ENCODE measurements at places on chromosomes 4 and X.

GRCh38 chr4:71553605-71554004 is 214.8 kb downstream of the SLC4A4 start:
- DNase-seq = no peak

DNA sequence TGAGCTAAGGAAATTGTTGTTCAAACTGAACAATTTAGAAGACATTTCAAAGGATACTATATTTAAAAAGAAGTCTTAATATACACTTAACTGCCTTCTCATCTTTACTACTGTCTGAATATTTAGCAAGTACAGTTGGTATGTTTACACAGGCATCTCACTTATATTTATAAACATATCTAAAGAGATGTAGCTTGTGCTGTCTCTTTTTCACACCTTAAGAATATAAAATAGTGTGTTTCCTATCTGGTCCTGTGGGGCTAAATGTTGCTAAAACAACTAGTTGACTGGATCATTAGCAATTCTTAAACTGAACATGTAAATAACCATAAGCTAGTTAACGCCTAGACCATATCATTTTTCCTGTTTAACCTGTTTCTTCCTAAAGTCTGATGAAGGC is 336.3 kb downstream of the PPP3CA start:
- no peak for DNase-seq

DNA sequence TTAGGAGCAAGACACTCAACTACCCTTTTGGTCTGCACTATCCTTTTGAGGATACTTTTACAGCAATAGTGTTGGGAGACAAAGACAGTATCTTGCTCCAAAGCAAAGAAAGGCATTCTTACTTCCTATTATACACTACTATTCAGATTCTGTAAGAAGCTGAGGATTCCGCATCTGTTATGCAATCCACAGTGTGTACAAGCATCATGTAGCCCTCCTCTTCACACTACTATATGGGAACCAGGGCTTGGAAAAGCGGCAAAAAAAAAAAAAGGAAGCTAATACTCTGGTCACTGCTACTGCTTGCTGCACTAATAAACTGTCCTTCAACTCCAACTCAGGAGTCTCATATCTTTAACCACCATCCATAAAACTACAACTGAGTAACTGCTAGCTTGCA is 59.1 kb downstream of the FBXW7 start:
- DNase-seq = no peak

DNA sequence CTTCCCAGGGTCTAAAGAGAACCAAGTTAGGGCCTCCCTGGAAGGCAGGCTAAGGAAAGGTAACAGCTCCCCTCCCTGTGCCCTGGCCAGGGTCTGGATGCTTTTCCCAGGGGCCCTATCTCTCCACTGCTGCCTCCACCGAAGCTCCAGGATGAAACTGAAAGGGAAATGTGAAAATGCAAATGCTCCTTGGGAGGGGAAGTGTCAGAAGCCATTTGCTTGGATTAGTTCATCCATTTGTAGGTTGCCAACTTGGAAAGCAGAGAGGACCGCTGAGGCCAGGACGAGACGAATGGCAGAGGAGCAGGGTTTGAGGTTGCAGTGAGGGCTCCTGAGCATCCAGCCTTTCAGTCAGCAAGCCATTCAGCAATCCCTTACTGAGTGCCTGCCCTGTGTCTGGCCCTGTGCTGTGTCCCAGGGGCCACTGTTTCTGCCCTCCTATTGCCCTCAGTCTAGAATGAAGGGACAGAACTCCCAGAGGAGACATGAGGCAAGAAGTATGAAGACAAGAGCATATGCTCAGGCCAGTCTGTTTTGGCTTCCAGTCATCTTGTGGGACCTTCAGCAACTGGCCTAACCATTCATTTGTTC is 45.9 kb upstream of the PGRMC1 start:
- no peak for DNase-seq

GRCh38 chr4:85669204-85669603 is 194.3 kb downstream of the ARHGAP24 start:
- peak; percentile 69 for DNase-seq

- DNase-seq = no peak
Observed at GRCh38 chr4:54498661-54499111, 159.1 kb upstream of the KIT start.

DNA sequence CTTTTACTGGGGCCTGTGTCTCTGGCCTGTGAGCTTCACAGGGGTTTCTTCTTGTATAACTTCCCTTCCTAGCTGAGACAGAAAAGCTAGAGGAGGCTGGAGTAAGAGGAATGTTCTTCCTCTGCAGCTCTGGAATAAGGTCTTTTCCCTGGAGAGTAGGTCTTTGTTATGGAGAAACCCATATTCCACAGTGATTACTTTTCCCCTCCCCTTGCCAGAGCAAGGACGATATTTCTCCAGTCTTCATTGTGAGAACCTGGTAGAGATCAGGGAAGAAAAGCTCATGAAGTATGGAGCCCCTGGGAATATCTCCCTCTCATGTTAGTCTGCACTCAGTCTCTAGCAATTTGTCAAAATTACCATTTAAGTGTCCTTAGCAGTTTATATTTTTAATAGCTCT is 18.7 kb upstream of the GLRB start:
- DNase-seq = no peak

DNA sequence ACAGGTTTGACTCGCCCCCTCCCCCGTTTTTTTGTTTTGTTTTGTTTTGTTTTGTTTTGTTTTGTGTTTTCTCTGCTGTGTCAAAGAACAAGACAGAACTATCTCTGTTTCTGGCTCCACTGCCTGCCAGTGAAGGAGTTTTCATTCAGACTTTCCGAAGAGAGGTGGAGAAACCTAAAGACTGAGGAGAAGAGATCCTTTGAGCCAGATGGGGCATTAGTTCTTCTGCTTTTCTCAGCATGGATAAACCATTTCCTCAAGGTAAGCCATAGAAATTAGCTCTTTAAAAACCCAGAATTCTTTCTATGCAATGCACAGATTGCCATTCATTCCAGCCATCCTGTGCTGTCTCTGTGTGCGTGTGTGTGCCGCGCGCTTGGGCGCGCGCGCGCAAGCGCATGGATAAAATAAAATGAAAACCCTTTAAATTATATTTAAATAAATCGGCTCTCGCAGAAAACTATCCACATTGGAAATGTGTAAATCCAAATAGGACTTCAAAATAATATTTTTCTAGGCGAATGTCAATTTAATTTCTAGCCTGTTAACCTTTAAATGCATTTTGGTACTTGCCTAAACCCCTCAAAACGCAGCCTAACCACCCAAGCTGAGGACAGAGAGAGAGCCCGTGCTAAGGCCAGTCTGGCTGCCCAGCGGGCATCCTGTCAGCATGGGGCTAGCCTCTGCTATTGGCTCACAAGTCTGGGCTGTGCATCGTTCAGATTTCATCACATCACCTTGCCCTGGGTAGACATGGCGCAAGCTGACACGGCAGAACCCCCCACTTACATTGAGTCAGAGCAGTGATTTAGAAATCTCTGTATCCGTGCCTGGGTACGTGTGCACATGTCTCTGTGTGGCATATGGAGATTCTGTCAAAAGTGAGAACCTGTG is 113.0 kb upstream of the VAMP7 start:
- DNase-seq = no peak

DNA sequence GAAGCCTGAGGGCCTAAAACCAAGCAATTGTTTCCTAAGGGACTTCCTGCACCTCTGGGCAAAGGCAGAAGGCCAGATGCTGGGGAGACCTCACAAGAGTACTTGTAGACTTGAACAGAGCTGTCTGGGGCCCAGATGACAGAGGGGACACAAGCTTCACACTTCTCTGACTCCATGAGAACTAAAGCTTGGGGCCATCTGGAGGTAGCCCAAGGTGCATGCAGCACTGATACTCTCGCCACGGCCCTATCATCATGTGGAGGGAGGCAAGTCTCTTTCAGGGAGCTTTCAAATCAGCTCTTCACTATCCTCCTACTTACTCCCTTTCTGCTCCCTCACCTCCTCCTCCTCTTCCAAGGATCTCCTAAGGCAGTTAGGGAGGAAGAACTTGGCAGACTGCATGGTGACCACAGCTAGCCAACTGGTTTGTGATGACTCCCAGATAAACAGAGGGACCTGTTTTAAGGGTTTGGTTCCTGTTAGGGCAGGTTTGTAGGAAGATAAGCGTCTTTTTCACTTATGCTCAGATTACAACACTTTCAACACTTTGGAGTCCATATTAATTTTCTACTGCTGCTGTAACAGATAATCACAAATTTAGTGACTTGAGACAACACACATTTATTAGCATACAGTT is 23.8 kb downstream of the MSL3 start:
- no peak for DNase-seq

DNA sequence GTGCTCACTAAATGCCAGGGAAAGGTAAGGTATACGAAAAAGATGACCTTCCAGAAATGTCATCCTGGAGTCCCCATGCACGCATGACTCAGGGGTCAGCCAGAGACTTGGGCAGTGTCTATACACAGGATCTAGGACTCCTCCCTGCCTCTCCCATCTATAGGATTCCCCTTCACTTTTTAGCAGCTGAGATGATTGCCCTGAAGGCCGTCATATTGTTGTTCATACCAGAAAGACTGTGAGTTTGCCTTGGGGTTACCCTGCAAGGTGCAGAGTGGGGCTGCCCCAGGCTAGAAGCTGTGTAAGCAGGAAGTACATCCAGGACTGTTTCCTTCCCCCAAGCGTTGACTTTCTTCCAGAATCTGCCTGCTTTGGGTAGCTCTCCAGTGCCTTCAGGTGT is 55.1 kb upstream of the MAMLD1 start:
- DNase-seq = no peak

DNA sequence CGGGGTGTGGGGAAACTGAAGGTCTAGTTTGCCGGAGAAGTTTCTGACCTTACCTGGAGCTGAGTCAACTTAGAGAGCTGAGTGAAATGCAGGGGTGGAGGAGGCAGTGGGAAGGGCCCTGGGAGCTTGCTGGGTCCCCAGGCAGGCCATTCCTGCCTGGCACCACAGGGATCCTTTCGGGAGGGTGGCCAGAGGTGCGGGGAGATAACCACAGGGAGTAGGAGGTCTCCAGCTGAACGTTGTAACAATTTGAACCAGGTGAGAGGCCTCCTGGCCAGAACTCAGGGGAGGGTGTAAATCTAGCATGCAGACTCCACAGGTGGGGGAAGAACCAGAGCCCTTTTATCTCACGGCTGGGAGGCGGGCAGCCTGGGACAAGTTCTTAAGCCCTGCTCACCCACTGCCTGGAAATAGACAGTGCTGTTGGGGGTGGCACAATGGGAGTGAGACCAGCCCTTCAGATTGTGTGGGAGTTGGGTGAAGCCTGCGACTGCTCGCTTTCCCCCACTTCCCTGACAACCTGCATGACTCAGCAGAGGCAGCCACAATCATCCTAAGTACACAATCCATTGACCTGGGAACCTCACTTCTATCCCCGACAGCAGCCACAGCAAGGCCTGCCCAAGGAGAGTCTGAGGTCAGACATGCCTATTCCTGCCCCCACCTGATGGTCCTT is 247.4 kb downstream of the ADGRA3 start:
- no peak for DNase-seq

- DNase-seq = no peak
Observed at GRCh38 chr4:154005171-154005520, 216.3 kb upstream of the SFRP2 start.

- no peak for DNase-seq
Observed at GRCh38 chr4:114997576-114998247, 115.7 kb downstream of the NDST4 start.

DNA sequence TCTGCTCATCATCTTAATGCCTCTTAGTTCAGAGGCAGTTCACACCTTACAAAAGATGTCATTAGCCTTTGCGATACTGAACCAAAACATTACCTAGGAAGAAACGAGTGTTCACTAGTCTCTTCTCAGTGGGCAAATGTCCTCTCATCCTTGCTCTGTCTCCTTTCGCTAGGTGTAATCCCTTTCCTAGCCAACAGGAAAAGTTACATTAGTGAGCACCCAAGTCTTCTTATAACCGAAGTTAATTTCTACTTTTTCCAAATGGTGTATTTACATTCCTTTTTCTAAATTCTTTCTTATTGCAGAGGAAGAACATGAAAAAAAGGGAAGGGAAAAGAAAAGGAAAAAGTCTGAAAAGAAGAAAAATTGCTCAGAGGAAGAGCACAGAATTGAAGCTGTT is 46.9 kb downstream of the SMIM31 start:
- DNase-seq = no peak

GRCh38 chr4:121108557-121108956 is 36.2 kb upstream of the NDNF start:
- no peak for DNase-seq

DNA sequence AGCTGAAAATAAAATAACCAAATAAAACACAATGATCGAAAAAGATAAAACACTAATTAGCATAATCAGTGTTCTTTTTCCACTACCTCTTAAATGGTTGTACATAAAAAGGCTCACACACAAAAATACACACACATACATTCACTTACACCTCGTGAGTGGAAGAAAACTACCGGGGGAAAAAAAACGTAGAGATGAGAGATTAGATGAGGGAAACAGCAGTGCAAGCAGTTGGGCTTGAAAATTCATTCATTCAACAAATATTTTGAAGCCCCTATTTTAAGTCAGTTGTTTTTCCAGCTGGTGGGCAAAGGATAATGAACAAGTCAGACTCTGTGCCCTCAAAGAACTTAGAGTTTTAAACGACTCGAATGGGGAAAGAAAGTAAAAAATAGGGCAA is 1.0 kb downstream of the TBCK start:
- no peak for DNase-seq

DNA sequence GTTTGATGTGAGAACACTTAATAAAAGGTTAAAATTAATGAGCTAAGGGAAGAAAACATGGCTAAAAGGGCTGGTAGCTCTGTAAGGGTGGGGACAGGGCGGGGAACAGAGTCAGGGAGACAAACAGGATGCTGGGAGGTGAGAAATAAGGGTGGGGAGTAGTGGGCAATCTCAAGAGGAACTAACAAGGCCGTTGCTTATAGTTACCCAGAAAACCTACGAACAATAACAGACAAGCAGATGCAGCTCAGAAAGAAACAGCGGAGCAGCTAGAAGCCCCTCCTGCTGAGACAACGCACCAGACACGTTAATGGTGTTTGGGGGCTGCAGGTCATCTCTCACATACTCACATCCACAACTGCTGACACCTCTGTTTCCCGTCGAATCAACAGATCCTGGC is 9.7 kb upstream of the KLF3 start:
- DNase-seq = peak; percentile 75

- no peak for DNase-seq
Observed at GRCh38 chr4:182449186-182449929, 206.2 kb downstream of the TENM3 start.

DNA sequence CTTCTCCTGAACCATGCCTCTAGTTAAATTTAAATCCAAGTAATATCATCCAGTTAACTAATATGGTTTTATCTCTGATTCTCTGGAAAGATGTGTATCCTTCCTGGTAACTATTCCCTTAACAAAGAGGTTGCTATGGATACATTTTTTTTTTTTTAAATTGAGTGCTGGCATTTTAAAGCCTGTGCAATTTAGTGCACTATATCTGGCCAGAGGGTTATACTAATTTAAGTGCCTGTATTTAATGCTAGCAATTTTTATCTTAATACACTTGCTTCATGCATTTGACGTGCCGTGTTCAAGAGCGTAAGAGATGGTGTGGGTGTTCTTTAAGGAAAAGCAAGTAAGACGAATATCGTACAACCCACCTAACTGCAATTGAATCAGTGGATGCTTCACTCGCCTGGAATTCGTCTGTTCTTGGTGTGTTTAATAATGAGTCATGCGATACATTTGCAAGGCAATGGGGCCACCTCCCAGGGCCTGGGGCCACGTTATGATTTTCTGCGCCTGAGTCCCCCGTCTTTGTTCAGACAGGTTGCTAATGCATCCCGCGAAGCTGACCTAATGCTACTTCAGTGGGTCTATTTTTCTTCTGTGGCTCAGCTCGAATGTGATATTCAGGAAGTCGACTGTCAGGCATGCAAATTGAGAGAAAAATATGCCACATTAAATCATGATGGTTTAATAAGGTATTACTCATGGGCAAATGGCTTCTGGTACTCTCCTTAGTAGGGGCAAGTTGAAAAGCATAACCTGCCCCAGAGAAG is 14.2 kb upstream of the MID1 start:
- no peak for DNase-seq

Data from B cell (primary cell).